ENCODE measurements at places on chromosomes 12 and 14.

GRCh38 chr12:8948701-8949341, 624 bp downstream of the M6PR start:
- no peak for DNase-seq

- no peak for DNase-seq
Observed at GRCh38 chr12:27975222-27976136, 2.9 kb upstream of the PTHLH start.

- no peak for DNase-seq
Observed at GRCh38 chr14:66197276-66197675, 288.9 kb upstream of the CCDC196 start.

DNA sequence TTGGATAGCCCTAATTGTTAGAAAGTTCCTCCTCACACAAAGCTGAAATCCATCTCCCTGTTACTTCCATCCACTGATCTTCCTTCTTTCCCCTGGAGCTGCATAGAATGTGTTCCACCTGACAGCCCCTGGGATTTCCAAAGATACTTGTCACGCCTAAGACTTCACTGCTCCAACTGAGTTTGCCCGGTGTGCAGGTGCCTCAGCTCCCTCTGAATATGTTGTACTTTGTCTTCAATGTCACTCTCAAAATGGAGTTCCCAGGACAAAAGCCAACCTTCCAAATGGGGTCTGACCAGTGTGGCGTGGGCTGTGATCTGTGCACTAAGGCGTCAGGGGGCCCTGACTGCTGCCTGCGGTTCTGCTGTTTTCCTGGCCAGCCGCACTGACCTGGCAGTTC, 42.8 kb downstream of the CACNA2D4 start:
- DNase-seq: no peak

- DNase-seq: no peak
Observed at GRCh38 chr14:43479596-43480195, 1027.4 kb downstream of the FSCB start.

DNA sequence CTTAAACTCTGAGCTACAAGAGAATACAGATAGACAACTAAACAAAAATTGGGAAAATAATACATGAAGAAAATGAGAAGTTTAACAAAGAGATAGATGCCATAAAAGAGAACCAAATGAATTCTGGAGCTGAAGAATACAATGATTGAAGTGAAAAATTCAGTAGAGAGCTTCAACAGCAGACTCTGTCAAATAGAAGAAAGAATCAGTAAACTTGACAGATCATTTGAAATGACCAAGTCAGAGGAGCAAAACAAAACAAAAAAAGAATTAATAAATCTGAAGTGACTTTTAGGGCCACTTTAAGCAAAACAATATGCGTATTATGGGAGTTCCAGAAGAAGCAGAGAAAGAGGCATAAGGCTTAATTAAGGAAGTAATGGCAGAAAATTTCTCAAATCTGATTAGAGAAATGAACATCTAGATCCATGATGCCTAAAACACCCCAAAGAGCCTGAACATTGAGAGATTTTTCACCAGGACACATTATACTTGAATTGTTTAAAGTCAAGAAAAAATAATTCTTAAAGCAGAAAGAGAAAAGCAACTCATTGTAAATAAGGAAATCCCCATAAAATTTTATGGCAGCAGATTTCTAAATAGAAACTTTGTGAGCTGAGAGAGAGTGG, 61.0 kb upstream of the RNU6-8 start:
- no peak for DNase-seq

GRCh38 chr12:15928870-15929571, 17.9 kb downstream of the DERA start:
- DNase-seq: no peak

- no peak for DNase-seq
Observed at GRCh38 chr12:130704606-130705005, 11.5 kb downstream of the RIMBP2 start.

DNA sequence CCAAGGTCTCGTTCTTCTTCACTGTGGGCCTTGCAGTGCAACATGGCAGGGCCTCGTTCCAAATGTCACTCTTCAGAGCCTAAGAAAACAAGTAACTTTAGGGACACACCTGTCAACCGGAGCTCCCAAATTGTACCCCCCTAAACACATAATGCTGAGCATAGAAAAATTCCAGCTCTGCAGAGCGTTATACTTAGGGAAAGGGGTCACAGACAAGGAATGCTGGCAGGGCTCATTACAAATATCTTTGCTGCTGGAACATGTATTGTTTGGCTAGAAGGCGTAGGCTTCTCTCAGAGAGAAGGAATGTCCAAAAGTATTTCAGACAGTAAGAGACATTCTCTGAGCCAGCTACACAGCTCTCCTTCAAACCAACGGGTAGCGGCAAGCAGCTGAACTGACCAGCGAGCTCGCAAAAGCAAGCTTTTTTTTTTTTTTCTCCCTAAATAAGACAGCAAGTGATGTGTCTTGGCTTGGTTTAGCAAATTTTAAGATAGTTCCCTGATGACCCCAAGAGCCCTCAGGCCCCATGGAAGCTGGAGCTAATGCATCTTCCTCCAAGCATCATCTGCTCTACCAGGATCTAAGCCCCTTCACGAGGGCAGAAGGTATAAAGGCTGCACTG, 24.5 kb downstream of the SSH1 start:
- DNase-seq: no peak

GRCh38 chr14:69955855-69956845, 76.9 kb downstream of the SMOC1 start:
- no peak for DNase-seq

GRCh38 chr14:75909630-75910029, 72.2 kb downstream of the TGFB3 start:
- DNase-seq: no peak

- no peak for DNase-seq
Observed at GRCh38 chr12:56839915-56840325, 76.8 kb downstream of the HSD17B6 start.

GRCh38 chr14:104827177-104828055, 26.5 kb downstream of the ZBTB42 start:
- no peak for DNase-seq

DNA sequence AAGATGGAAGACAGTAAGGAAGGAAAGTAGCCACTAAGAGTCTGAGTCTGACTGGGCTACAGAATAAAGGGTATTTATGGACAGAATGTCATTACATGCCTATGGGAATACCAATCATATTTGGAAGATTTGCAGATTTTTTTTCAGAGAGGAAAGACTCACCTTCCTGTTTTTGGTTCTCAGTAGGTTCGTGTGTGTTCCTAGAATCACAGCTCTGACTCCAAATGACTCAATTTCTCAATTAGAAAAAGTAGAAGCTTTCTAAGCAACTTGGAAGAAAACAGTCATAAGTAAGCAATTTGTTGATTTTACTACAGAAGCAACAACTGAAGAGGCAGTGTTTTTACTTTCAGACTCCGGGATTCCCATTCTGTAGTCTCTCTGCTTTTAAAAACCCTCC, 15.4 kb upstream of the PAPLN start:
- no peak for DNase-seq

DNA sequence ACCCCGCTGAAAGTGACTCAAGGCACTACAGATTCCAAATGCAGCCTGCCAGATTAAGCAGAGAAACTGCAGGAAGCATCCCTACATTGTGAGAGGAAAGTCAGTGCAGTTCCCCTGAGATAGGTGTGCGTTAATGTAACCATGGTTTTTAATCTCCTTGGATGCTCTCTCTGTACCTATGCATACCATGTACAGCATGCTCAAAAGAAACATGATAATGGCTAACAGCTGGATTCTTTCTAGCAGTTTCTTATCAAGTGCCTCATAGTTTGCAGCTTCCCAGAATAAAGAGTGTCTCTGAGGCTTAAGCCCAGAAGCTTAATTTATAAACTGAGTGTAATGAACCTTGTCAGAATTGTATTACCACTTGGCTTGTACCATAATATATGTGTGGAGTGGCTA, 17.1 kb upstream of the MDM1 start:
- no peak for DNase-seq

DNA sequence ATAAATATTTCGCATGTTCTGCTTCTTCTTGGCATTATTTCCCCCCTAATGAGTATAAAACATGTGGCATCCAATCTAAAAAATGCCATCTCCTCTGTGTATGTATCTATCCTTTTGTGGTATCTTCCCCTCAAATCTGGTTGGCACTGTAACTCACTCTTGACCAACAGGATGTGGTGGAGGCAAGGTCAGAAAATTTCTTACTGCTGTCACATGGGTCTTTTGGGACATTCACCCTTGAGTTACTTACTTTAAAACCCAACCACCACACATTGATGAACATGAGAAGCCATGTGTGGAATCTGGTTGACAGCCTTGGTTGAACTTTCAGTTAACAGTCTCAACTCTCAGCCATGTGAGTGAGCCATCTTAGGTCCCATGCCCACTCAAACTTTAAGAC, 516.9 kb downstream of the SLC16A7 start:
- DNase-seq: no peak

Data from cortex of kidney (tissue), 1 donor.